ENCODE measurements at places on chromosomes 1 and 21. TPM values are rescaled to one million over a fixed set of nuclear protein-coding genes. Genes with fewer than 3 reads are reported as not detected.

JAM2 gene
- total RNA-seq, result 6.4 TPM

ELAPOR1 gene
- total RNA-seq, result 1.1 TPM

- peaks cover 20% of the 10 kb centered on the region for H3K4me1 ChIP-seq
- peaks cover 3% of the 10 kb centered on the region for H3K27me3 ChIP-seq
- no peak overlapping the region for H3K4me3 ChIP-seq
- no peaks in the 10 kb centered on the region for H3K36me3 ChIP-seq
Observed at GRCh38 chr1:61635557-61635956, 89.4 kb downstream of the TM2D1 start.

DNA sequence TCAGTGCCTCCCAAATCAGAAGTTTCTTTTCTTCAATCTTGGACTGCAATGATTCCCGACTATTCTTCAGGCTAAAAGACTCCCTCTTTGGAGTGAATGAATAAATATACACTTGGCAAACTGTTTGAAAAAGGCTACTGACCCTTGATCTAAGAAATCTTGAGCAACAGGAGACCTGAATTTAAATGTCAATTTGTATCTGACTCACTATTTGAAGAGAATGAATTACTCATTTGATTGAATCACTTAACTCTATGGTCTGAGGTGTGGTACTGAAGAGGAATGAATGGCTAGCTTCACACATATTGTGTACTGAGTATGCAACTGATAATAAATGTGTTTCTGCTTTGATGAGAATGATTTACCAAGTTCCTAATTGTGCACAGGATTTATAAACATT lies 4.6 kb upstream of the SMG7 start:
- no peaks in the 10 kb centered on the region for H3K27me3 ChIP-seq
- H3K27ac ChIP-seq, result no peak overlapping the region
- no peak overlapping the region for H3K4me3 ChIP-seq
- H3K4me1 ChIP-seq, result peaks cover 26% of the 10 kb centered on the region

NCF2 gene
- 0.41 TPM for total RNA-seq

All from WTC11 (cell line).